ENCODE measurements at places on chromosomes 5 and 9.

- DNase-seq = no peak
Observed at GRCh38 chr5:146866263-146866662, 12.3 kb downstream of the PPP2R2B start.

DNA sequence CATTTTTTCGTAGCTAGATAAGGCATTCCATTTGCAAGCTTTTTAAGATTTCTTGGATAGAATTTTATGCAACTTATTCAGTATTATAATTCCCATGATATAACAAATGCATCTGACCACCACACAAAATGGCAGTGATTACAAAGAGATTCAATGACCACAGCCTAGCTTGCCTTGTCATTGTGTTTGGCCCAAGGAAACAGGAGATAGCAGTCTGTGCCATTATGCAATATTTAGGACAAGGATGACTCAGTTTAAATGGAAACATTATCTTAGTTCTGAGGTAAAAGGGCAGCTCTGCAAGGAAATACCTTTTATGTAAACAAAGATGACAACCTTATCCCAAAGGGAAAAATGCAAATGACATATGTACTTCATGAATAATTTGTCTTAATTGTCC lies 89.8 kb downstream of the NUDT12 start:
- no peak for DNase-seq

GRCh38 chr9:107274953-107275422 lies 8.1 kb upstream of the RAD23B start:
- no peak for DNase-seq

DNA sequence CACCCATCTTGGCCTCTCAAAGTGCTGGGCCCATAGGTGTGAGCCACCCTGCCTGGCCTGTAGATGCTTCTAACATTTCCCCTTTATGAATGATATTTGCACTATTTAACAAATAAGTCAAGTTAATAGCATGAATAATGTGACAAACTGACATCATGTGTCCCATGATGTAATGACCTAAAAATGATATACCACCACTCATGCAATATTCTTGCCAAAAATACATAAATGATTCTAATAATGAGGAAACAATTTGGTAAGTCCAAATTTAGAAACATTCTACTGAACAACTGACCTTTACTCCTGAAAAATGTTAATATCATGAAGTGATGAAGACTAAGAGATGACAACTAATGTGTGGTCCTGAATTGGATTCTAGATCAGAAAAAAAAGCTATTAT lies 33.5 kb upstream of the TRIM14 start:
- DNase-seq = no peak

DNA sequence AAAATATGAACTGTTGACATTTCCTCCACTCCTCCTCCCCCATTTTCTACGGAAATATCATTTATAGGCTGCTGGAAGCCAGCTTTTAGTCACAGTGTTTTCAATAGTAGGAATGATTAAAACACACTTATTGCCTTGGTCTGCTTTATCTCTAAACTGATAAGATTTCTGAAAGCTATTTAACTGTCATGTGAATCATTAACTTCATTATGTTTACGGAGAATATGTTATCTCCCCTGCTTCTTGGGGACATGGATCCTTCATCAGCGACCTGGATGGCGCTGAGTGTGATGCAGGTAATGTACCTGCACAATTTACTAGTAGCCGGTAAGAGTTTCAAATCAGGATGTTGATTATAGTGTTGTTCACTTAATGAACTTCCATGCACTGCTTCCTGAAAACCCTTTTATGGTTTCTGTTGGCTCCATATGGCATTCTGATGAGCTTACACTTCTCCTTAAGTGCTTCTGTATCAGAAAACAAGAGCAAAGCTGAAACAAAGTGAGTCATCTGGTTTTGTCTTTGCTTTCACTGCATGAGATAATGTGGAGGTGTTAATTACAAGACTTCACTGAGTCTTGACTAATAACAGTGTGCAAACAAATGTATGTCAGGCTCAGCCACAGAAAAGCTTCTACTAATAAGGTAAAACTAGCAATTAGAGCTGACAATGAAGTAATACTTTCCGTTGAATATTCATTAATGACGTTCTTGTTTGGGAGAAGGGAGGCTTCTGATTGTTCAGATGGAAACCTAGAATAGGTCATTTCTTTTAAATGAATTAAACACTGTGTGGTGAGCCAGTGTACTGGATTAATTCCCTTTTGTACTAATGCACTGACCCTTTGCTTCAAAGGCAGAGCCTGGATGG lies 162.4 kb upstream of the ZNF608 start:
- no peak for DNase-seq

GRCh38 chr9:76255781-76256455 lies 138.3 kb downstream of the RFK start:
- no peak for DNase-seq

DNA sequence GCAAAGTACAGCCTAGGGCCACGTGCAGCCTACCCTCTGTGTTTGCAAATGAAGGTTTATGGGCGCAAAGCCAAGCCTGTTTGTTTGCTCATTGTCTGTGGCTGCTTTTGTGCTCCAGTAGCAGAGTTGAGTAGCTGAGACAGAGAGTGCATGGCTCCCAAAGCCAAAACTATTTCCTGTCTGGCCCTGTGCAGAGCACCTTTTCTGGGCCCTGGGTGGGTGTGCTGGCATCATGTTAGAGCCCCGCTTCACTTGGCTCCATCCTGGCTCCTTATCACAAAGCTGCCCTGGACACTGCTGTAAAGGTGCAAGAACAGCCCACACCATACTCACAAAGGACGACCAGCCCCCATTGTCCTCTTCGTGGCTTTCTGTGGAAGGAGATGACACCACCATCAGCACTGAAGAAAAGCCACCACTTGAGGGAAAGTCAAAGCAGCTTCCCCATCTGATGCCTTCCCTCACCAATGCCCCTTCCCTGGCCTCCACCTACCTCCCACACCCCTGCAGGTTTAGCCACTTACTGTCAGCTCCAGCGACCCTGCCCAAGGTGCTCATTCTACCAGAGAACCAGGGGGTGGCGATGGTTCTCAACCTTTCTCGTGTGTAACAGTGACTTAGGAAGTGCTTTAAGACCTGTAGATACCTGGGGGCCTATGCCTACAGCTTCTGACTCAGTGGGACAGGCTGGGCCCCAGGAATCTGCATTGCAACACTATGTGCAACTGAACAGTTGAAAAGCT lies 23.4 kb downstream of the LCP2 start:
- peak; percentile 24 for DNase-seq

- DNase-seq = no peak
Observed at GRCh38 chr9:117494401-117495090, 79.7 kb upstream of the ASTN2 start.
